CD4-positive, alpha-beta T cell treated with Interleukin-15 for 4 hours (primary cell): ENCODE measurements at places on chromosomes 2 and 18.

- peak; percentile 63 for DNase-seq
These were observed 12.7 kb upstream of the CDC42EP3 start for GRCh38 chr2:37683921-37684780.

DNA sequence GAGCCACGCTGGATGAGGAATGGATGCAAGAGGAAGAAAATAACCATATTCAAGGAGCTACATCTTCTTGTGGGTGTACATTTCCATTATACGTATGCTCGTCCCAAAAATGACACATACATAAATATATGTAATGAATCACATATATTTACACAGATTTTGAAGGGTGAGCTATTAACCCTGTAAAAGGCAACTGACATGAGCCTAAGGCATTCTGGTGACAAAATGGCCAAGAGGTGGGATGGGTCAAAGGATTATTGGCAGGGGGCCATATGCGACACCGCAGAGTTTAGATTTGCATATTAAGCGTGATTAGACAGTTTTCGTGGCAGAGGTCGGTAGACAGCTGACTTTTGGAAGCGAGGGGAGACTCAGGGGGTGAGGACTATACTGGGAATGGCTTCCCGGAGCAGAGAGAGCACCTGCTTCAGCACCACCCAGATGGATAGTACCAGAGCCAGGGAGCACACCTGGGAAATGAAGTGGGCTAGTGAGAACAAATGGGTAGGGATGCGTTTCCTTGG is 431 bp upstream of the CNRIP1 start:
- no peak for DNase-seq

- DNase-seq, result no peak
These were observed 88.1 kb upstream of the SLC8A1 start for GRCh38 chr2:40540026-40540425.

GRCh38 chr2:106105151-106105922 is 88.8 kb downstream of the UXS1 start:
- DNase-seq, result no peak

GRCh38 chr2:88131201-88131998 is 3.5 kb upstream of the FABP1 start:
- DNase-seq, result no peak

DNA sequence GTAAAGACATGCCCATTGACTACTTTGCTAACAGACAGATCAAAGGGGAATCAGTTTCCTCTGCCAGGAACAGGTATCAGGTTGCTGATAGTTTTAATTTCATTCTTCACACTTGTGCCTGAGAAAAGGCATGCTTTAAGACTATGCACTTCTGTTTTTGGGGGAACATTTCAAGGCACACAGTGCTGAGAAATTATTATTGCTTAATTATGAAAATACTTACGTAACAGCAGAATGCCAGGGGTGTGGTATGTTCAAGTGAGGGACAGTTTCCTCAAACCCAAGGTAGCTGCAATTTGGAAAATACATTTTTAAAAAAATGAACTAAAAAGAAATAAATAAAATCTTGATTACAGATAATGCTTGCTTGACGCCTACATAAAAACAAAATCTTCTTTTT is 1746.1 kb upstream of the PIK3C3 start:
- no peak for DNase-seq

DNA sequence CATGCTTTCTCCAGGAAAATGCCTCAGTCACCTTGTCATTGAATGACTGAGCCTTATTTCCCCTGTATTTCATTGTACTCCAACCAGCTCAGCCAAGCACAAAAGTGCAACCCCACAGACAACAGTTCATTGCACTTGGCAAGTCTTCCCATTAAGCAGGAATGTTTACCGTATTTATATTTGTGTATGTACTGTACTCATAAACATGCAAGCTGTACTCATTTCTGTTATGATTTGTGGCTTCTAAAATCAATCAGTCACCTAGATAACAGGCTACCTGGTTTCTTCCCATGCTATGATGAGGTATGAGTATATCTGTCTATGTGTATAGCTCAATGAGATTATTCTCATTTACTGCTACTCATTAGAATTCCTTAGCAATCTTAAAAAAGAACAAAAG is 505.5 kb upstream of the FAM98A start:
- no peak for DNase-seq

DNA sequence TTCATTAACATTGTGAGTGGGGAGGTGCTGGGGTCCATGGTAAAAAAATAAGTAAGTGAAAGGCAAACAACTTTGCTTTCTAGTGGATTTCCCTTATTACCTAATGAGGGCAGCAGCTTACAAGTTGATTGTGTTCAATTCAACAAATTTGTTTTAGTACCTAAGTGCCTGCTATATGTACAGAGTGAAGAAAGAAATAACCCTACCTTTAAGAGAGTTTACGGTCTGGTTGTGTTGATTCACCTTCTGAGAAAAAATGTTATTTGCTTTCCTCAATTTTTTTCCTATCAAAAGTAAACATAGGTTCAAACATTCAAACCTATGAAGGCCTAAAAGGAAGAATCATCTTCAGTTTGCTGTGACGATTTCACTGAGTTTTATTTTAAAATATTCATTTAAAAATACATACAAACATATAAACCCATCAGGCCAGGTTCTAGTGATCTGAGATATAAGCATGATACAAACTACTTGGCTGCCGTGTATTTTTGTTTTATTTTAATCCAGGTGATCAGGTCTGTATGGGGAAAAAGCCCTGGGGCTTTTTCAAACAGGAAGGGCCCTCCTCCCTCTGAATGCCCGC is 1.5 kb upstream of the SPTBN1 start:
- DNase-seq, result no peak

- DNase-seq, result no peak
These were observed 44.9 kb upstream of the ID2 start for GRCh38 chr2:8636721-8637636.

DNA sequence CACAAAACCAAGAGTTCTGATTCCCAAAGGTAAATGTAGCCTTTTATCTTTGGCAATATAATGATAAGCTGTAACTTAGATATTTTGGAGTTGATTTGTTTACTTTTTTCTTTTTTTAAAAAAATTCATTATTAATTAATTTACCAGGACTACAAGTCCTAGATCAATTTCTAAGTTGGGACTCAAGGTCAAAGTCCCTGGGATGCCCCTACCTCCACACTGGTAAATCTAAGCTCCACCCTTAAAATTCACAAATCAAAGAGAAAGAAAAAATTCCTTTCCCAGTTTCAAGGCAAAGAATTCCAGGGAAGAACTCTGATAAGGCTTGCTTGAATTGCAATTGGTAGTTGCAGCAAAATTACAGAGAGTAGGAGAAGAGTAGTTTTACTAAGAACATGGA is 71.3 kb downstream of the MDH1 start:
- DNase-seq, result no peak

- no peak for DNase-seq
These were observed 131.3 kb downstream of the PIK3C3 start for GRCh38 chr18:42086288-42086687.

DNA sequence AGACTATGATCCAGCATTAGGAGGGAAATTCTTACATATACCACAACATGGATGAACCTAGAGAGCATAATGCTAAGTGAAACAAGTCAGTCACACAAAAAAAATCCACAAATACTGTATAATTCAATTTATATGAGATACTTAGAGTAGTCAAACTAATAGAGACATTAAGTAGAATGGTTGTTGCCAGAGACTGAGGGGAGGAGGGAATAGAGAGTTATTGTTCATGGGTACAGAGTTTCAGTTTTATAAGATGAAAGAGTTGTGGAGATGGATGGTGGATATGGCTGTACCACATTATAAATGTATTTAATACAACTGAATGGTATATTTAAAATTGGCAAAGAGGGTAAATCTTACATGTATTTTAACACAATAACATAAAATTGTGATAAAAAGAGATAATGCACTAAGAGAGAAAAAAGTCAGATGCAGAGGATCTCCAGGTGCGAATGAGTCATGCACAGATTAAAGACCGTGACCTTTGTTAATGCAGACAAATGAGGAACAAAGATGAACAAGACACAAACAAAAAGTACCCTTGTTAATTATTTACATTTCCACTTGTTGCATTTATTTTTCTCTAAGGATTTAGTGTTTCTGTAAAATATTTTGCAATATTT is 541.7 kb upstream of the MEX3C start:
- DNase-seq, result no peak

GRCh38 chr2:85353876-85354285 is 447 bp downstream of the RETSAT start:
- DNase-seq, result peak; percentile 3
